ENCODE measurements at places on chromosomes 1 and 21. TPM values are rescaled to one million over a fixed set of nuclear protein-coding genes. Genes with fewer than 3 reads are reported as not detected.

DNA sequence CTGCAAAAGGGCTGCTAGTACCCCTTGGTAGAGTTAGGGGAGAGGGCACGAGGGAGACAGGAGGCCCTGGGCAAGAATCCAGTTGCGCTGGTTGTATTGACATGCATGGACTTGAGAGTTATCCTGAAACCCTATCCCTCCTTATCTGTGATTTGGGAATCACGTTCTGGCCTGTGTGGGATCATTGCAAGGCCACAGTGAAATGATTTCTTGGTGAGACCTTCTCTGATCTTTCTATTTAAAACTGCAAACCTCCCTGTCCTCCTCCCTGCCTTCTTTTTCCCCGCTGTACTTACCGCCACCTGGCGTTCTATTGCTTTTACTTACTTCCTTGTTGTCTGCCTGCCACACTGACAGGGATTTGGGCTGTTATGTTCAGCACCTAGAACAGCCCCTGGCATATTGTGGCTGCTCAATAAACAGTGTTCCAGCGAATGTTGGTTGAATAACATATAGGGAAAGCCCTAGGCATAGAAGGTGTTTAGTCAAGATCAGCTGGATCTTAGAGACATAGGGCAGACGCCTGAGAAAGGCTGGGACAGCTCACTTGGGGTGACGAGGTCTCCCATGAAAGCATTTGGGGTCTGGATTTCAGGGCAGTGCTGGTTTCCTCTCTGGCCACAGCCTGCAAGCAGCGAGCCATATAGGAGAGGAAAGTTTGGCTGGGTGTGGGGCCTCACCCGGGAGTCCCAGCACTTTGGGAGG lies 25.6 kb downstream of the ALPL start:
- DNase-seq: peak; percentile 62

ICOSLG gene
- polyA plus RNA-seq: 3.3 TPM

GRCh38 chr1:35688161-35688560 lies 30.5 kb downstream of the C1orf216 start:
- no peak for DNase-seq

LIX1L gene
- polyA plus RNA-seq: 22.8 TPM

ARHGAP30 gene
- 0.03 TPM for polyA plus RNA-seq

DNA sequence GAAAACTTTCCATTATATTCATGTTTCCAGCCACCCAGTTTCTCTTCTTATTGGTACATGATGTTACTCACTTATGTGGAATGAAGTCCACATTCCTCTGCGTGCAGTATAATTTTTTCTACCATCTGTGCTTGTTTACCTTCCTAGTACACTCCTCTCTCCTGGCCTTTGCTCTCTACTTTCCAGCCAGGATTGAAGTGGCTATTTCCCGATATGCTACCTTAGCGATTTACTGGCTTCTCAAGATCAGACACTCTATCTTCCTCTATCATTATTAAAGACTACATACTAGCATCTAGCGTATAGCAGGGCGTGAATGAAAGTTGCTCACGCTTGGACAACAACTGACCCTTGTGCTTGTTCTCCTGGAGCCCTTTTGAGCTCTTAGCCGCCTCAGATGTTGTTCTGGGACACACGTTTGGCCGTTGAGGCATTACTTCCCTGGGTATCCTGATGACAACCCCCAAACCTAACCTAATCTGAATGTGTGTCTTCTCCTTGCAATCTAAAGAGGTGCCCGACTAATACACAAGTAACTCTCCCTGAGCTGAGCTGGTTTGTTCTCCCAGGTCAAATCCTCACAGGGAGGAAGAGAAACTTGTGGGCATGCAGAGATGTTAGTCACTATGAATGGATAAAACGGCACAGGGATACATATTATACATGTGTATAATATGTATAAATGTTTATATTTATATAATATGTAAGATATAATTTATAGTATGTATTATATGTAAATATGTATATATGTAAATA lies 13.4 kb upstream of the MTARC2 start:
- peak; percentile 51 for DNase-seq

KIRREL1 gene
- polyA plus RNA-seq: 43.7 TPM

DNA sequence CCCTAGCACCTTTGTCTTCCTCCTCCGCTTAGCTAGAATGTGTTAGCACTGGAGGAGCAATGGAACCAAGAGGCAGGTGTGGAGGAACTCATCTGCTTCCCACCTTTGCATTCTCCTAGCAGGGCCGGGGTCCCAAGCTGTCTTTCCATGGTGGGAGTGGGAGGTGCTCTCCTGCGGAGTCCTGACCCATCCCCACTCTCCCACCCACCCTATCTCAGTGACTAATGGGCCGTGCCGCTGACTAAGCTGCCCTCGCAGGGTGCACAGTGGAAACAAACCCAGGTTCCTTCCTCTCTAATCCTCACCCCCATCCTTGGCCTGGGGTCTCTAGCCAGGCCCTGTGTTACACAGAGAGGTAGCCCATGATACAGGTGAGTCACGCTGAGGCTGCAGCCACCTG lies 177.5 kb downstream of the HIVEP3 start:
- no peak for DNase-seq
